Activated T-cell treated with anti-CD3 and anti-CD28 coated beads for 48 hours (primary cell): ENCODE measurements at places on chromosomes 11 and 22.
A peak's percentile ranks its signal among the peaks of the same experiment; 100 is the strongest.

- no peak for DNase-seq
Measured at GRCh38 chr11:86372041-86372440, 2.6 kb upstream of the CCDC81 start.

- DNase-seq, result peak; percentile 63
Measured at GRCh38 chr22:40525250-40525884, 111.2 kb downstream of the MRTFA start.

DNA sequence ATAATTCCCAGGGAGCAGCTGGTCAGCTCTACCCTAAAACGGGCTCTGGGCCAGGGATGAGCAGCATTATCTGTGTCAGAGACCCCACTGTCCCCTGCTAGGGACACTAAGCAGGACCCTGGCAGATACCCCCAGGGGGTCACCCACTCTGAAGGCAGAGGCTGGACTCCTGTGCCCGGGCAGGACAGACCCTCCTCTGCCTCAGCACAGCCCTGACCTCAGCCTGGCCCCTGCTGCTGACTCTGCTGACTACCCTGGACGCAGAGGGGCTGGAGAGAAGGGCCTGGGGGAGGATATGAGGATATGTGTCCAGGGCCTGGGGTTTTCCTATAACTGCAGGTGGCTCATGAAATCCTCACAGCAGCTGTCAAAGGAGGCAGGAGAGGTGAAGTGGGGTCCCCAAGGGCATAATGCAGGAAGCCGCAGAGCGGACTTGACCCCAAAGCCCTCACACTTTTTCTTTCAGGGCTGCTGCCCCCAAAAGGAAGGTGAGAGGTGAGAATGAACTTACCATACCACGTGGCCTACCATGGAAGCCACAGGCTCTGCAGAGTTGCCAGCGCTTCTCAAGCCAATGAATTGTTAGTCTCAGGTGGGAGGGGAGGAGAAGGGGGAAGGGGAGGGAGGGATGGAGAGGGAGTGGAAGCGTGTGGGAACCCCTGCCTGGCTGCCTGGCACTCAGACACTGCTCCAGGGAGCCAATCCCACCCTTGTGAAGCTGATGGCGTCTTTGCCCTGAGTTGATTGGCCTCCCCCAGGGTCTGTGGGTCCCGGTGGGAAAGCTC is 76.7 kb upstream of the WNT11 start:
- DNase-seq, result no peak

DNA sequence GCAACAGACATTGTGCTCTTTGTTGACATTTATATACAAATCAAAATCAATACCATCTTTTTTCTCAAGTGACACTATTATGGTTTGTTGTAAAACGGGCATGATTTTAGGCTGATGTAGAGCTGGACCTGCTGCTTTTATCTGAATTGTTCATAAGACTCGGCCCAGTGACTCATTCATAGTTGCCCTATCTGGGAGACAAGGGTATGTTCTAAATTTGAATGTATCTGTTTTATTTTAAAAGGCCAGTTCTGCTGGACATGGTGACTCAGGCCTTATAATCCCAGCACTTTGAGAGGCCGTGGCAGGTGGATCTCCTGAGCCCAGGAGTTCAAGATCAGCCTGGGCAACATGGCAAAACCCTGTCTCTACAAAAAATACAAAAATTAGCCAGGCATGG is 39.3 kb downstream of the CEP295 start:
- no peak for DNase-seq

DNA sequence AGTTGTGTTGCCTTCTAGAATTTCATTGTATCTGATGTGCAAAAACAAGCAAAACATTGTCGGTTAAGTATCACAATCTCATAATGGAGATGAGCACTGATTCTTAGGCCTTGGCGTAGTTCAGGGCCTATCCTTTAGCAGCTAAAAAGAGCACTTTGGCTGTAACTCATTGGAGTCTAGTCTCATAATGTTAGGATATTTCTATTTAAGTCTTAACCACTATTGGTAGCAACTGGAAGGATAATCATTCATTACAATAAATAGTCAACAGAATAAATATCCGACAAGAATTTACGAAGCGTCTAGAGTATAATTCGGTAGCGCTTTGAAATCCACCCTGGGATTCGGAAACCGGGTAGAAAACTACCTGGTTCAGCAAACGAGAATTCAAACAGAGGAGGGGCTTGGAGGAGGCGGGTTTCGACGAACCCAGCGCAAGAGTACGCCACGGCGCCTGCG is 461 bp upstream of the EED start:
- DNase-seq, result peak; percentile 80

- no peak for DNase-seq
Measured at GRCh38 chr11:2621894-2622293, 77.9 kb downstream of the KCNQ1OT1 start.

DNA sequence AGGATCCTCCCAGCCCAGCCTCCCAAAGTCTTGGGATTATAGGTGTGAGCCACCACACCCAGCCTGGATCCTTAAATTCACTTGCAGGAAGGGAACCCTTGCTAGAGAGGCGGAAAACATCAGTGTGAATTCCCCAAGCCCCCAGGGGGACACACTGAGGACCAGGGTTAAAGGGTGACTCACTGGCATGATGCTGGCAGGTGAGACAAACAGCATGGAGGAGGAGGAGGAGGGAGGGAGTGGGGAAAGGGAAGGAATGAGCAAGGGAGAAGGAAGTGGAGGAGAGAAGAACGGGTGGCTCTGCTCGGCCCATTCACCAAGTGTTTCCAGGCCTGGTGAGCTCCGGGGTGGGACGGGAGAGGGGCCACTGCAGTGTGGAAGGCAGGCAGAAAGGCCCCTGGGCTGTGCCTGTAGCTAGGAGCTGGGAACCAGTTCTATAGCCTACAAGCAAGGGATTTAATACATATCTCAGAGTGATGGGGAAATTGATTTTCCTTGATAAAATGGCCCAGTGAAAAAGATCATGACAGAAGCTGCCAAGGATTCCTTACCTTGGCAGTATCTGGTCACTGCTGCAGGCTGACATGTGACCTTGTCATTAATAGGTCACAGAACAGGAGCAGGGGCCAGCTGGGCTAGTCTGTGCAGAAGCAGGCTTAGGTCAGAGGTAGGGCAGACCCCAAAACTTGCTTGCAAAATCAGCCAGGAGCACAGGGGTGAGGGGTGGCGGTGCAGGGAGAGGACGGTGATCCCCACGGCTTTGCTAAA is 370.2 kb downstream of the SHANK2 start:
- no peak for DNase-seq

DNA sequence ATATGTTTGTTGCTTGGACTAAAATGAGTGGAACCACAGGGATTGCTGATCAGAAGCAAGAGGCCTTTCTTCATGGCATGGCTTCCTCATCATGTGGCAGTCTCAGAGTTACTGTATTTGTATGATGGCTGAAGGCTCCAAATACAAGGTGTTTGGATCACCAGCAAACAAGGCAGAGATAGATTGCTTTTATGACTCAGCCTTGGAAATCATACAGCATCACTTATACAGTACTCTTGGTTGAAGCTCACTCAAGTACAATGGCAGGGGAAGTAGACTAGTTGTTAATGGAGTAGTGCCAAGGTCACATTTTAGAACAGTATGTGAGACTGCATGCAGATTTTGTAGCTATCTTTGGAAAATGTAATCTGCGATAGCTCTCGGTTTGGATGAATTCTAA is 16.6 kb downstream of the CAPRIN1 start:
- no peak for DNase-seq

DNA sequence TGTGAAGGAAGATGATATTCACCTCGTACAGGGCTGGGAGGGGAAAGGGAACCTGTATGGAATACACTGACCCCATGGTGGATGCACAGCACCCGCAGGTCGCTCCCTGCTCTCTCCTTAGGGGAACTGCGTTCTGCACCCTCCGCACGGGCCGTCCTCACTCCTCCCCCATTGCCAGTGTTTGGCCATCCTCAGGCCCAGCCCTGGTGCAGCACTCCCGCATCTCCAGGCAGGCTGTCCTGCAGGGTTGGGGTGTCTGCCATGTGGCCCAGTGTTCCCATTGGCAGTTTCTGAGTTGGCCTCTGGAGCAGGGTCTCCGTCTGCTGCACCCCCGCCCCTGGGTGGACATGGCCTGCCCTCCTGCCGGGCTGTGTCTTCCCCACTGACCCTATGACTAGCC is 19.1 kb upstream of the PARVG start:
- no peak for DNase-seq

DNA sequence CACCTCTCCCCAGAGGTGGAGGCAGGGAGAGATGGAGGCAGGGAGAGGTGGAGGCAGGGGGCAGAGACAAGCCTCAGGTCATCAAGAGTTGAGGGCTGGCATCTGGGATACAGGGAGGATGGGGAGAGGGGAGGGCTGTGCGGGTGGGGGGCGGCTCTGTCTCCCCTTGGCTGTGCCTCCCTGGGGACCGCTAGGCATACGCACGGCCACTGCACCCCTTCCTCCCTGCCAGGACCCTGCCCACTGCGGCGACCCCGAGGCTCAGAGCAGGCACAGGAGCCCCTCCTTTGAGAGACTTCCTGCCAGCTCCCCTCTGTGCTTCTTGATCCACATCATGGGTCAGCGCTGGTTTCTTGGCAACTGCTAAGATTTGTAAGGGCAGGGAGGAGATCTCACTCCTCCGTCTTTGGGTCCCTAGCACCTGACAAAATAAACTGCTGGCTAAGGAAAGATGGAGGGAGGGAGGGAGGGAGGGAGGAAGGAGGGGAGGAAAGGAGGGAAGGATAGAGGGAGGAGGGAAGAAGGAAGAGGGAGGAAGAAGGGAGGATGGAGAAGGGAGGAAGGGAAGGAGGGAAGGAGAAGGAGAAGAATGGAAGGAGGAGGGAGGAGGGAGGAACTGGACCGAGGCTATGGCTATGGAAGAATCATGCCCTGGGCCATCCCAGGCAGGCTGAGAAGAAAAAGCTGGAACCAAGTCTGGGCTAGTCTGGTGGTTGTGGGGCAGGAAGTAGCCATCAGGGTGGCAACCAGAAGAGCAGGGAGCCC is 18.5 kb downstream of the PRR33 start:
- no peak for DNase-seq

DNA sequence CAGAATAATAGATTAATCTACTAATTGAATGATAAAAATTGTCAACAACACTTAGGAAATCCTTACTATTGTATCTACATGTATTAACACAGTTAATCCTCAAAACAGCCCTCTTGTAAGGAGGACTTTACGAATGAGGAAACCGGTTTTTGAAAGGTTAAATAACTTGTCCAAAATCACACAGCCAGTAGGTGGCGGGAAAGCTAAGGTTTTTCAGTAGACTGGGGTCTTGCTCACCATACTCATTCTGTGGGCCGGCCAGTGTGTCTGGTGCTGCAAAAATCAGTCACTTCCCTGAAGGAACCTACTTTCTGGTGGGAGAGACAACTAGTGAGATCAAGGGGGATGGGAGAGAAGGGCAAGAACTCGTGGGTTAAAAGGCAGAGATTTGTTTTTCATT is 3.8 kb downstream of the DCPS start:
- no peak for DNase-seq

DNA sequence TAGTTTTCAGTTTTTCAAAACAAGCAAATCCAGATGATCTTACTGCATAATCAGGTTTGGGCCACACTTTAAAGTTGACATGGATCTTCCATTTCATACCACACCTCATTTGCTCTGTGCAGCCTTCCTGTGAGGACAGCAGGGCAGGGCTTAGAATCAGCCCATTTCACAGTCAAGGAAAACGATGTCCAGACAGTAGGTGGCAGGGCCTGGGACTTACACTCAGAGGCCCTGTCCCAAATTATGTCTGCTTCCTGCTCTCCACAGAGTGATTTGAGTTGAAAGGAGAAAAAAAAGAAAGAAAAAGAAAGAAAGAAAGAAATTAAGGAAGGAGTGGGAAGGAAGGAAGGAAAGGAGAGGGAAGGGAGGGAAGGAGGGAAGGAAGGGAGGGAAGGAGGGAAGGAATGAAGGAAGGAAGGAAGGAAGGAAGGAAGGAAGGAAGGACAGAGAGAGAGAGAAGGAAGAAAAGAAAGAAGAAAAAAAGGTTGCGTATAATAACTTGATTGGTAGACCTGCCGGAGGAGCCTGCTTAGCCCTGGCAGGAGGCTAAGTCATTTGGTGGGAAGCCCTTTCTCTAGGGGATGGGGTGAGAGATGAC is 23.6 kb downstream of the TSKU start:
- DNase-seq, result no peak

DNA sequence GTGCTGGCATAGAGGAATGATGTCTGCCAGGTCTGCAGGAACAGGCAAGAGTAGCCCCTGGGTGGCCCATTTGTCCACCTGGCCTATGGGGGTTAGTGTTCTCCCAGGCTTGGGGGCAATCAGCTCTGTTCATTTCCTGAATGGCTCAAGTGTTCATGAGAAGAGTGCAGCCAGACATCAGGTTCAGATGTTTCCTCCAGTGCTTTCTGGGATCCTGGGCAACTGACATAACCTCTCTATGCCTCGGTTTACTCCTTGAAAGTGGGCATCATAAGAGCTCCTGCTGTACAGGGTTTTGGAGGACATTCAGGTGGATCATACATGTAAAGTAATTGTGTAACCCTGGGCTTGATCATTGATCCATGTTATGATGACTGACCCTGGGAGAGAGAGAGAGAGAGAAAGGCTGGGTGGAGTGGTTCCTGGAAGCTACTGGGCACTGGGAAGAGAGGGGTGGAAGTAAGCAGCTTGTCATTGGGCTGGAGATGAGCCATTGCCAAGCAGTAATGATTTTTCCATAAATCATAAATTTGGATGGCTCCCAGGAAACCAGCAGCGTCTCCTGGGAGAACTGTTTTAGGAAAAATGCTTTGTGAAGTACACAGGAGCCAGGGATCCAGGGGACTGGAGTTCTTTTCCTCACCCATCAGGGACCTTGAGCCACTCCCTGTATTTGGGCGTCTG is 30.2 kb upstream of the ACCSL start:
- no peak for DNase-seq

- DNase-seq, result no peak
Measured at GRCh38 chr11:128585498-128586238, 1.7 kb downstream of the ETS1 start.

GRCh38 chr11:40328890-40329614 is 1130.4 kb downstream of the LRRC4C start:
- no peak for DNase-seq

DNA sequence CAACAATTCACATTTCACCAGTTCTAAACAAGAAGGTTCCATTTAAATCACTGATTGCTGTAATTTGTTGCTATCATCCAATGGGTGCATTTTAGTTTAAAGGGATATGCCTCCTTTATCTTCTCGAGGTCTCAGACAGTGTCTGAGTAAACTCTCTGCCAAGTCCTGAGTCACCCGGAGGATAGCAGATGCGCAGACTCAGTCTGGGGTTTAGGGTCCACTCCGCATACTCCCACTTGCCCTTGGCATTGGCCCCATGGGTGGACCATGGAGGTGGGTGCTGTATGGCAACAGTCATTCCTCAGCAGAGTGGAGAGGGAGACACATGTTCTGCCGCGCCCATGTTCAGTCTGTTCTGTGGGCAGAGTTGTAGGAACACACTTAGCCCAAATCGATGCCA is 65.4 kb upstream of the CRTAM start:
- DNase-seq, result no peak
